Activated CD4-positive, alpha-beta T cell treated with anti-CD3 and anti-CD28 coated beads, Interleukin-2, amount 50 U/mL, for 4 hours (primary cell): ENCODE measurements at places on chromosomes 13 and 19.
A peak's percentile ranks its signal among the peaks of the same experiment; 100 is the strongest.

DNA sequence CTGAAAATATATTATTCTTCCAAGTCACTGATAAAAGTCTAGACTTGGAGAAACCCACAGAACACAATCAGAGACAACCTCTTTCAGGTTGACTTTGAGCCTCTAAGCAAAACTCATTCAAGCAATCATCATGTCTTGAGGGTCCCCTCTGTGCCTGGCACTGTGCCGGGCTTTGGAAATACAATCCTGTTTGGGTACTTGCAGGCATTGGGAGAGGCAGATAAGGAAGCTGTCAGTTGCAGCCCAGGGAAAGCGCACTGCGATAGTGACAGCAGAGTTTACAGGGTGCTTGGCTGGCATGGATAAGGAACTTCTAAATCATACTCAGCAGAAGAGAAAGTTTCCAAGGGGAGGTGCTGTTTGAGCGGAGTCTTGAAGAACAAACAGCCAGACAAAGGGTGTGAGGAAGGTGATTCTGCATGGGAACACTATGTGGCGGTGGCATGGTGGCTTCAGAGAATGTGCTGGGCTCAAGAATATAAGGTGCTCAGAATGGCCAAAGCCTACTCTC lies 9.1 kb downstream of the SERP2 start:
- DNase-seq, result no peak

DNA sequence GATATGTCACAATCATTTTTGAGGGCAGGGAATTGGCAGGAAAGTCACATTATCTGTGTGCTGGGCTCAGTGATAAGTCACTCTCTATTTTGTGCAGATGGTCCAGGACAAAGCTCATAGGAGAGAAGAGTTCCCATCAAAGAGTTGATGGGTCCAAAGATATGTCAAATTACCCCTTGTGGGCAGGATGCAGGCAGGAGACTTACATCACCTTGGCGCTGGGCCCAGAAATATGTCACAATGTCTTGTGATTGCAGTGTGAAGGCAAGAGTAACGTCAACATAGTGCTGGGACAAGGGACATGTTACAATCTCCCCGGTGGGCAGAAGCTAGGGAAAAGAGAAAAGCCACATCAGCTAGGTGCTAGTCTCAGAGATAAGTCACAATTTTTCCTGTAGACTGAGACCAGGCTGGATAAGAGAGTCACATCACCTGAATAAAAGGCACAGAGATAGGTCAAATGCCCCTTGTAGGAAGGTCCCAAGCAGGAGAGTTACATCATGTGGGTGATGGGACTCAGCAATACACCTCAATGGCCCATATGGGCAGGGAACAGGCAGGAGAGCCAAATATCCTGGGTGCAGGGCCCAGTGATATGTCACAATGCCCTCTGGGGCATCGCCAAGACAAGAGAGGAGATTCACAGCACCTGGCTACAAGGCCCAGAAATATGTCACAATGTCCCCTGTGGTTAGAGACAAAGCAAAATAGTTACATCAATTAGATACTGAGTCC lies 47.9 kb downstream of the ZNF99 start:
- no peak for DNase-seq

DNA sequence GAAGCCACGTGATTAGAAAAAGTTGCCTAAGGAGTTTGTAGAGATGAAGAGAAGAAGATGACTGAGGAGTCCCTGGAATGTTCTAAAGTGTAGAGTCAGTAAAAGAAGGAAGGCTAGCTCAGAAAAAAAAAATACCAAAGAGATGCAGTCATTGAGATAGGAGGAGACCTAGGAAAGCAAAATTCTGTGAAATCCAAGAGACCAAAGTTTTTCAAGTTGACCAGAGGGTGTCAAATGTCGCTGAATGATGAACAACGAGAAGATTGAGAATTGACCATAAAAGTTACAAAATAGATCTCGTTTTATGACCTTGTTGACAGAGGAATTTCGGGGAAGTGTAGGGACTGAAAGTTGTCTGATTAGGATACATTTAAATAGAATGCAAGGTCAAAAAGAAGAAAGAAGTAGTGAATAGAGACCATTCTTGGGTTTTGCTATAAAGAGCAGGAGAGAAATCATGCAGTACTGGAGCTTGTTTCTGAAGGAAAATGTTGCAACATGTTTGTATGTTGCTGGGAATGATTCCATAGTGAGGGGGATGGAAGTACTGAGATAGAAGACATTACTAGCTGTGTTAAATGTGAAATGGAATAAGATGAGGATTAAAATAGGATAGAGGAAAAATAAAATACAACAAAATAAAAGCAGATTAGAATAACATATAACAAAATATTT lies 30.2 kb upstream of the HTR2A start:
- DNase-seq, result no peak

DNA sequence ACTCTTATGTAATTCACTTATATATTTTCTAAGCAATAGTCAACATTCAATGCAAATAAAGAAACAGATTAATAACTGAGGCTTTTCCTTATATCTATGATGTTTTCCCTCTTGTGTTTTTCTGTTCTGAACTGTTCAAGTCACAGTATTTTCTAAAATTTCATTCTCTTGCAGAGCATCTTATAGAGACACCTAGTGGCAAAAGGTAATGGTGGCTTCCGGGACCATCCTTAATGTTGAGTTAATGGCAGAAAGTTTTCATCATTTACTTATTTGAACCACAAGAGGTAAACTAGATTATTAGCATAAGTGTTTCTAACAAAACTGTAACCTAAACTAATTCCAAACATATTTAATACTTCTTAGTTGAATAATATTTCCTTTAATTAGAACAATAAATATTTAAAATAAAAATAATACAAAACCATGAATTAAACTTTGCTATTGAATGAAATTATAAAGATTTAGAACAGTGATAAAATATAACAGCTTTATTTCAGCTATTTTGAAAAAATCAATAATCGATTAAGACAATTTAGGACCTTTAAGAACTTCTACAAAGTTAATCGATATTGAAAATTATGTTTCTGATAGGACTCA lies 1.7 kb upstream of the SLITRK5 start:
- no peak for DNase-seq

DNA sequence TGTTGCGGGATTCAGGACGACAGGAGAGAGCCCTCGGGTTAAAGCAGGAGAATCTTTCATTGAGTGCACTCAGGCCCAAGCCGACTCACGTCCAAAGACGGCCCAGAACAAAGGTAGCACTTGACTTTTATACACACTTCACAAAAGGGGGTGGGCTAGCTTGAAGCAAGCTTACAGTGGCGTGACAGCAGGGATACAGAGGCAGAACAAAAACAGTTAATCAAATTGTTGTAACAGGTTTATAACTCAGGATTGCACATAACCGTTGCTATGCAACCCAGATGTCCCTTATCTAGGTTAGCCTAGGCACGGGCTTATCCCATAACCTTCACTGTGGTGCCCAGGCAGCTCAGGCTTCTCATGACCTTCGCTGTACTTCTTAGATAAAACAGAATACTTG lies 2.0 kb downstream of the MED25 start:
- DNase-seq, result no peak

GRCh38 chr19:32613008-32613407 lies 32.0 kb downstream of the PDCD5 start:
- DNase-seq, result no peak

DNA sequence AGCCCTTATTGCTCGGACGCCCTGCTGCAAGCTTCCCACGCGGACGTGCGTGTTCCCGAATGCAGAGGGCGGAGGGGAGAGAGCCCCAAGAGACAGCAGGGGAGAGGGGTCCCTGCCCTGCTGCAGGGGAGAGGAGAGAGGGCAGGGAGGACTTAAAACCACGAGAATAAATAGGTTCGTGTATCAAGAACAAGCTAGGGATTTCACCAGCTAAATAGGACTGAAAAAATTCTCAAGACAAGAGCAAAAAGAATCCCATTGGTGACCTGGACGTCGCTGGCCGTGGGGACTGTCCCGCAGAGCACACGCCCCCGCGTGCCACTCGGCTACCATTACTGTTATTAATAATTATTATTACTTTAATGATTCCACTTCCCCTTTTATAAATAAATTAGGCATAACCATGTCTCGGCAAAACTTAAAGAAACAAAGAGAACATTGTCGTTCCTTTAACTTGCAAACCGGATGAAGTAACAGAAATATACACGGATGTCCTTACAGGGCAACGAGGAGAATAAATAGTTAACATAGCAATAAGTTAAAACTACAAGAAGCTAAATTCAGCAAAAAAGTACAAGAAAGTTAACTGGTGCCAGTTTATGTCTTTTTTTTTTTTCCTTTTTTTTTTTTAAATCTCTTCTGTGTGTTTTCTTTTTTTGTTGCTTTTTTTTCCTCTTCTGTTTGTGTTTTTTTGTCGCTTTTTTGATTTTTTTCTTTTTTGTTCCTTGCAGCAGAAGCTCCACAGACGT lies 16.6 kb downstream of the PRKCSH start:
- no peak for DNase-seq

GRCh38 chr13:109012115-109012514 lies 382.7 kb downstream of the MYO16 start:
- DNase-seq, result no peak

- DNase-seq, result no peak
Observed at GRCh38 chr19:51018745-51019543, 565 bp downstream of the KLK10 start.

DNA sequence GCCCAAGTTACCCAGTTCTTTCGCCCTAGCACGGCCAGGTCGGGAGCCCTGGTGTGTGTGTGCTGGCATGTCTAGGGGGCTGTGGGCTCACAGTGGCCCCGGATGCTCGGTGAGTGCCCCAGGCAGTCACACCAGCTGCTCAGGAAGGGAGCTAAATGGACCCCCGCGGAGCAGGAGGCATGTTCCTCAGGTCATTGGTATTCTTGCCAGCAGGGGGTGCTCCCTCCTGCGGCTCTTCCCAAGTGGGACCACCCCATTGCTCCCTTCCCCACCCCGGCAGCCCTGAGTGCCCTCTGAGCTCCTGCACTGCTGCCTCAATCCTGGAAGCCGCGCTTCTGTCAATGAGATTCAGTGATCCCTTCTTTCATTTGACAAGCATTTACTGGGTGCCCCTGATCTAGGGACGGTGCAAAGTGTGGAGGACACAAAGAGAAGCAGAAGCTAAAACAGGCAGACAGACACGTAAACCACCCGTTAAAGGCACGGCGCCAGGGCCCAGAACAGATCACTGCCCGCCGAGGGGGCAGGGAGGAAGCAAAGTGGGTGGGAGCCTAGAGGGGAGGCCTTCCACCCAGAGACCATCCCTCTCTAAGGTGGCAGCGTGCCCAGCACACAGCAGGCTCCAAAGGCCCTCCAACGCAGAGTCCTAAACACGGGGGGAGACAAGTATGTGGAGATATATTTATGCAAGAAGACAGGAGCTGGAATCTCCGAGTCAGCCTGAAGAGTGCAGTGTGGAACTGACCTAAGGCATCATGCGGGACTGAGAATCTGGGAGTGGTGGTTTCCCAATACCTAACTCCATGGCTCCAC lies 5.2 kb upstream of the ADPRHL1 start:
- no peak for DNase-seq

GRCh38 chr13:49302817-49303216 lies 55.1 kb downstream of the CDADC1 start:
- no peak for DNase-seq

GRCh38 chr19:5608291-5608690 lies 14.3 kb downstream of the SAFB2 start:
- DNase-seq, result no peak

GRCh38 chr19:45691516-45692186 lies at the start of gene SNRPD2:
SNRPD2 (minus strand) TSS chr19:45691953; CDS start chr19:45691888, 65 bp downstream.
- DNase-seq, result peak; percentile 86

- DNase-seq, result no peak
Observed at GRCh38 chr13:59250336-59251189, 913.2 kb downstream of the DIAPH3 start.

GRCh38 chr19:54168174-54168917 lies 4.6 kb downstream of the TMC4 start:
- DNase-seq, result peak; percentile 92

DNA sequence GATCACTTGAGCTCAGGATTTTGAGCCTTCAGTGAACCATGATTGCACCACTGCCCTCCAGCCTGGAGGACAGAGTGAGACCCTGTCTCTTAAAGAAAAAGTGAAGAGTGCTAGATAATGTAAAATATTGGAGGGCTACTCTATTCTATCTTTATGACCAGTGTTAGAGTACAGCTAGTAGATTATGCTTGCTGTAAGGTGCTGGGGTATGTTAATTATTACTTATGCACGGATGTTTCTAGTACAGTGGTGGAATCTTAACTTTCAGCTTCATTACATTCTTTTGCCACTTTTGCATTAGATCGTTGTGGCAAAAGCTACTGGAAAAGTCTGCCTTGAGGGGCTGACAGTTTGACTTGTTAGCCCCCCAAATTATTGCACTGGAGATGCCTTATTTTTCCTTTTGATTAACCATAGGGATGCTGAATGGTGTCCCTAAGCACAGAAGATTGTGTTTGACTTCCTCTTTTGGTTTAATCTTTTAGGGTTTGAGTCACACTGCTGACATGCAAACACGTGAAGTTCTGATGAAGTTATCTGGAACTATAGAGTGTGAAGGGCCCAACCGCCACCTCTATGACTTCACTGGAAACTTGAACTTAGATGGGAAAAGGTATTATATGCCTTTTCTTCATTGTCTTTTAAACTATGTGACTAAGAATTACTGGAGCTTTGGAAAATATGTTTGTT lies 169.8 kb downstream of the ATP8A2 start:
- no peak for DNase-seq

DNA sequence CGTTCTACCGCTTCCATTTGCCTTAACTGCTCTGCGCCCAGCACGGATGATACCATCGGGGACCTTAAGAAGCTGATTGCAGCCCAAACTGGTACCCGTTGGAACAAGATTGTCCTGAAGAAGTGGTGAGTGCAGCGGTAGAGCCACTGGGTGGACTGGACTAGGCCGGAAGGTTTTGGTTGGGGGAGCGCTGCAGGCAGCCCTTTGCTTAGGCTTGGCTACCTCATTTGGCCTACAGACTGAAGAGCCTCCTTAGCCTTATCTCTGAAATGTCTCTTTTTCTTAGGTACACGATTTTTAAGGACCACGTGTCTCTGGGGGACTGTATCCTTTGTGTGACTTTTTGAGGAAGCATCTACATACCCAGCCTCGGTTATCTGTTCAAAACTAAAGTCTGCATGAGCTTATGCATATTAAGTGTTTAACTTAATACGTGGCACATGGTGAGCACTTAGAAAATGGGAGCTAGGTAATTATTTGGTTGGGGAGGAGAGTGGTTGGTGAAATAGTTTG lies 889 bp downstream of the UBL5 start:
- no peak for DNase-seq

GRCh38 chr13:47317356-47317755 lies 420.5 kb upstream of the HTR2A start:
- no peak for DNase-seq

DNA sequence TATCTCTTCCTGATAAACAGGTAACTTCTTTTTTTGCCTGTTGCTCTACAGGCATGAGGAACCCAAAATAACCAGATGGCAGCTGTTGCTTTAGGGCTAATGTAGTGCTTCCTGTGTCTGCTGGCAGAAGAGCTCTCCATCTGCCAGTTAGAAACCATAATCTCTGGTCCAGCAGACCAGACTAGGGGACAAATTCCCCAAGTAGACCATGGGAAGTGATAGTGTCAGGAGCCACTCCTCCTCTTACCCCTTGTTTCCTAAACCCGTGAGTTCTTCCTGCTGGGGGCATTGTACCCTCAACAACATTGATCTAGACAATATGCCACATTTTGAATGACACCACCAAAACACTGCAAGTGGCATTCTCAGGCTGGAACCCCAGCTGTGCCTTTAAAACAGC lies 135.9 kb downstream of the DLEU7 start:
- DNase-seq, result no peak
